ENCODE measurements at places on chromosomes 11 and 22. TPM values are rescaled to one million over a fixed set of nuclear protein-coding genes. Genes with fewer than 3 reads are reported as not detected.
A peak's percentile ranks its signal among the peaks of the same experiment; 100 is the strongest.

ANKRD49 gene
- 28.9 TPM for total RNA-seq

PTPRCAP gene
- total RNA-seq = 9.9 TPM

CERK gene
- 42.4 TPM for total RNA-seq

PRG3 gene
- 5.5 TPM for total RNA-seq

WBP2NL gene
- total RNA-seq = 6.0 TPM

OR5P2 gene
- not detected for total RNA-seq

FOLR3 gene
- not detected for total RNA-seq

SMDT1 gene
- total RNA-seq = 0.96 TPM

TMPRSS4 gene
- 3.4 TPM for total RNA-seq

APOA1 gene
- not detected for total RNA-seq

MYO7A gene
- 7.0 TPM for total RNA-seq

ADORA2A gene
- total RNA-seq = 0.48 TPM

CHRM1 gene
- 2.4 TPM for total RNA-seq

GVQW3 gene
- total RNA-seq = 7.0 TPM

FOLR2 gene
- total RNA-seq = 29.9 TPM

KRTAP5-1 gene
- not detected for total RNA-seq

MOV10L1 gene
- total RNA-seq = 4.8 TPM

CNGA4 gene
- total RNA-seq = not detected

DNA sequence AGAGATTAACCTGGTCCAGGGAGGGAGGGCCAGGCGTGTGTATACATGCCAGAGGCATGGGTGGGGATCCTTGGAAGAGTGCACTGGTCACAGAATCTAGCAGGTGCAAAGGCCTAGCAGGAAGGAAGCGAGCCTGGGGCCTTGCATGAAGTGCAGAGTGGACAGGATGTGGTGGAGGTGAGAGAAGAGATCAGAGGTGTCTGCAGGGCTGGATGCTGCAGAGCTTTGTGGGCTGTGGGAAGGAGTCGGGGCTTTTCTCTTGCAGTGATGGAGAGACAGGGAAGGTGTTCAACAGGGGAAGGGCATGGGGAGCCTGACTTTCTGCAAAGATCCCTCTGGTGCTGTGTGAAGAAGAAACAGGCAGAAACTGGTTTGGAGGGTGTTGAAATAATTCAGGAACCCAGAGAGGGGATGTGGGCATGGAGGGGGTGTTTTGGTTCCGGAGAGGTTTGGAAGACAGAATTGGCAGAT lies 2.5 kb upstream of the TPST2 start:
- DNase-seq = no peak

GRCh38 chr11:13475091-13475490 lies 12.1 kb upstream of the BTBD10 start:
- DNase-seq = no peak

GRCh38 chr11:46305295-46305694 lies 27.8 kb downstream of the CREB3L1 start:
- peak; percentile 51 for DNase-seq

DNA sequence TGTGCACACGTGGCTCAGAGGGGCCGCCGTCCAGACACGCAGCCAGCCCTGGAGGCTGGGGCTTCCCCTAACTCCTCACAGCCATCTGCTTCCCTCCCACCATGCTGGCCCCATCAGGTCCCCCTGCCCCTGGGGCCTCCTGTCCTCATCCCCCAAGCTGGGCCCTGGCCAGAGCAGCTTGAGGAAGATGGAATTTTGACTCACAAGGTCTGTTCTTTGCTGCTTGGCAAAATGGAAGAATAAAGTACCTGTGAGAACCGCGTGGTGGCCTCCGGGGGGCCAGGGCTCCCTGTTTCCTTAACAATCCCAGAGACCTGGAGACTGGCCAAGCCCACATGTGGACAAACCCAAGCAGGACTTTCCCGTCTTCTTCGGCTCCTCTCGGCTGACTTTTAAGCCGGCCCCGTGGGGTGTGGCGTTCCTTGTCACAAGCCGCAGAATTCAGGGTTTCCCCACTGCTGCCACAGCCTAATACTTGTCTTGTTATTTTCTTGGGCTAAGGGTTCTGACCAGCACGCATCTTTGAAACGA lies 872.8 kb downstream of the BRD1 start:
- peak; percentile 59 for DNase-seq

GRCh38 chr11:66045177-66045639 lies 3.8 kb downstream of the GAL3ST3 start:
- peak; percentile 64 for DNase-seq

DNA sequence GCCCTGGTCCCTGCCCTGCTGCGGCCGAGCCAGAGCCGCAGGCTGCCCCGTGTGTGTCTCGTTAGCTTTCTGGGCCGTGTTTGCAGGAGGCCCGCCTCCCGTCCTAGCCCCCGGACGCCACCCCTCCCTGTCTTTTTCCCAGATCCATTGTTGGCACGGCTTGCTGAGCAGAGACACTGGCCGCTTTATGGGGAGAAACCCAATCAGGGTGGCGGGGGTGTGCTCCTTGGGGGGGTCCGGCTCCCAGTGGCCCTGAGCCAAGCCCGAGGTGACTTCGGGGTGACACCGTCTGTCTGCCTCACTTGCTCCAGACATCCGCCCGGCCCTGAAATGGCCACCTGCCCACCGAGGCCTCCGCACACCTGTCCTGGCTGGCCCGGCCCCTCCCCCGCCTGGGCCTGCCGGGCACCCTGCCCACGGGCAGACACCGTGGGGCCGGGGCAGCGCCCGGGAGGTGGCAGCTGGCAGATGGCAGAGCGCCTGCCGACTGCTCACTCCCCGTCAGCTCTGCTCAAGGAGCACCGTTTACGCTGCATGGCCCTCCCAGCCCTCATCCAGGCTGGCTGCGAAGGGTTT lies 43.1 kb upstream of the PPARA start:
- no peak for DNase-seq

GRCh38 chr22:49934891-49935557 lies 16.6 kb downstream of the CRELD2 start:
- no peak for DNase-seq

- peak; percentile 94 for DNase-seq
These were observed 76.9 kb downstream of the BCR start for GRCh38 chr22:23256986-23257888.

- DNase-seq = no peak
These were observed 33.5 kb upstream of the TXNRD2 start for GRCh38 chr22:19974935-19975706.

- no peak for DNase-seq
These were observed 3.8 kb downstream of the ELMOD1 start for GRCh38 chr11:107594736-107595135.

GRCh38 chr22:50143096-50143495 lies 27.4 kb upstream of the PANX2 start:
- peak; percentile 69 for DNase-seq

- no peak for DNase-seq
These were observed 119.5 kb upstream of the GRIA4 start for GRCh38 chr11:105490333-105490732.

DNA sequence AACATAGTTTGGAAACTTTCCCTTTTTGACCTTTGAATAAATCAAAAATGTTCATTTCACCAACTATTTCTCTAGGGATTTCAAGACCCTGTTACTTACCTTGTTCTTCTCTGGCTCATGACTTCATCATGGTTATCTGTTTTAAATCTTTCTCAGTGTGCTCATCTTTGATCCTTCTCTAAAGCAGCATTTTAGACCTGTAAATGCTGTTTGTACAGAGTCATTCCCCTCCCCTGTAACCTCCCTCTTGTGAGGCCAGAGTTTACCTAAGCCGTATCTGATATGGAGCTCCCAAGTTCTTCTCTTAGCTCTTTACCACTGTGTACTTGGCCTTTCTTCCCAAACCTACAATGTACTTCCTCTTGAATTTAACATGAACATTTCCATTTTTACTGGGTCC lies 56.0 kb downstream of the ACER3 start:
- no peak for DNase-seq

DNA sequence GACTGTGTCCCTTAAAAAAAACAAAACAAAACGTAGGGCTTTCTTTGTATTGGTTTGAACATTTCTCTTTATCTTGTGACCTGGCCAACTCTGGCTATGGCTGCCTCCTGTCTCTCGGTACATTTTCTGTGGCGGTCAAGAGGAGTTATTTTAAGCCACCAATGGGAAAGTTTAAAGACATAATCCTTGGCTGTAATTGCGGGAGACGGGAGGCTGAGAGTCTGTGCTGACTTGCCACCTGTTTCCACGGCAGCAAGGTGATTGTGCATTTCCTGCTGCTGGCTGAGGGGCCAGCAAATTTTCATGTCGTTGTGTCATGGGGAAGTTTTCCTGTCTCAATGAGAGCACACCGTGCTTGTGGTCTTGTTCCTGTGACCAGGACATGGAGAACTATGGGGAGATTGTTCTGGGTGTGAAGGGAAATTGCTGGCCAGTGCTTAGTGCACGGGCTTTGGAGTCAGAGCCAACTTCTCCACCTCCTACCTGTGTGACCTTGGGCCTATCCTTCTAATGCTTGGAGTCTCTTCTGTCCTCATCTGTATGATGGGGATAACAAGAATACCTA lies 11.0 kb downstream of the PTPRJ start:
- DNase-seq = no peak

DNA sequence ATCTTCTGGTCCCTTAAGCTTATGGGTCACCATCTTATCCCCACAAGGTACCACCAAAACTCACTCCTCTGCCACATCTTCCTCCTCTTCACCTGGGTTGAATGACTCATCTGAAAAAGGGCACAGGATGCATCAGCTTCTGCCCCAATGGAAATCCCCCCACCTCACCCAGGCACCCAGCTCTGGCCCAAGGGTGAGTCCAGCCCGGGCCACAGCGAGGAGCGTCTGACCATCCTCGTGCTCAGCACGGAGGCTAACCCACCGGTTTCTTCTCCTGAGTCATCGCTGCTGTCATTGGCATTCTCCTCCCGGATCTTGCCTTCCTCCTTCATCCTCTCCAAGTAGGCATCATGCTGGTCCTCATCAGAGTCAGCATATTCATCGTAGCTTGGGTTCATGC lies 5.3 kb upstream of the TNKS1BP1 start:
- no peak for DNase-seq

DNA sequence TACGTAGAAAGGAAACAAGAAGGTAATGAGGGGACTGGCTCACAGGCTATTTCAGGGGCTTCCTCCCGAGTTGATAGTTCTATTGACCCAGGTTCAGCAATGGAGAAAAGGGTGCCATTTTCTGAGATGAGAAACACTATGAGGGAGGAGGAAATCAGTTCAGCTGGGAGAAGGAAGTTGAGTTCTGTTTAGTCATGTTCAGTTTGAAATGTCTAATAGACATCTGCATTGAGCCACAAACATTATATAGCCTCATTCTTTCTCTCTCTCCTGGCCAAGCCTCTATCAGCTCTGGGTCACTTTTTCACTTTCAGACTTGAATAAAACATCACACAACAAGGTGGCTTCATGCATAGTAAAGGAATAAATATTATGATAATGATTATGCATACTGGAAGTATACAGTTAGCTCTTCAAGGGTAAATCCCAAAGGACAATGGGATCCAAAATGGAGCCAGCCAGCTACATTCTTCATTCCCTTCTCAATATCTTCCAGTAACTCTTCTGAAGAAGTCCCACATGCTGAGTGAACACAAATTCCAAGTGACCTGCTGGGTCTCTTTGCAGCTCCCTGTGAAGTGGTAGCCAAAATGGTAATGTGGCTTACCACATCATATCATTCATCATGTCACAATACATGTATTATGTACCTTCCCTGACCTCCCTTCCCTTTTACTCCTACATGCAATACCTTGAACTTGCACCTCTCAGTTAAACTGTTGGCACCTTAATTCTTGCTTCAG lies 80.9 kb upstream of the CD44 start:
- DNase-seq = no peak

GRCh38 chr11:70091638-70092037 lies 13.5 kb downstream of the ANO1 start:
- DNase-seq = no peak

DNA sequence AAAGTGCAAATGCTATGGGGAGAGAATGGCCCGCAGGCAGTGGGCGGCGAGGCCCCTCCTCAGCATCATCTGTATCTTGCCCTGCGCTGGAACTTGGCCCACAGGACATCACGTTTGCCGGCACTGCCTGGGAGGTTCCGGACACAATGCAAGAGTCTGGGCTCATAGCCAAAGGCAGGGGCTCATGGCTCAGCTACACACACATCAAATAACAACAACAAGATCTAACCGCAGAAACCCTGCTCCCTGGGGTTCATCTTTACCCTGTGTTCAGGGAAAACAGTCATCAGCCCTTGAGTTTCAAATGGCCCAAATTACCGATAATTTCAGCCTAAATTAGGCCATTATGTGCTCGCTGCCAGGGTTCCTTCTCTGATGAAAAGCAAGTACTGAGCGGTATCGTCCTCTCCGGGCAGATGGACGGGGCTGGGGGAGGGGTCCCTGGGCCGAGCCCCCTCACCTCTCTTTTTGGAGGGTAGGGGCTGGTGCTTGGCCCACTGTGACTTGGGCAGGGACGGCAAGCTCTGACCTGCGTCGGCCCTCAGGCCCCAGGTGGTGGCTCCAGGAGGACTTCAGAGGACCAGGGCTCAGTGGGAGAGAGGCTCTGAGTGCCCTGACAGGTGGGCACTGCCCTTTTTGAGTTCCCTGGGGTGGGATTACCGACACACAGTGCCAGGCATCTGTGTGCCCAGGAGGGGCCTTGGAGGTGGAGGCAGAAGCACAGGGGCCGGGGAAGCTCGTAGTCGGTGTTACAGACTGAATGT lies 25.0 kb upstream of the GAL start:
- DNase-seq = peak; percentile 62

DNA sequence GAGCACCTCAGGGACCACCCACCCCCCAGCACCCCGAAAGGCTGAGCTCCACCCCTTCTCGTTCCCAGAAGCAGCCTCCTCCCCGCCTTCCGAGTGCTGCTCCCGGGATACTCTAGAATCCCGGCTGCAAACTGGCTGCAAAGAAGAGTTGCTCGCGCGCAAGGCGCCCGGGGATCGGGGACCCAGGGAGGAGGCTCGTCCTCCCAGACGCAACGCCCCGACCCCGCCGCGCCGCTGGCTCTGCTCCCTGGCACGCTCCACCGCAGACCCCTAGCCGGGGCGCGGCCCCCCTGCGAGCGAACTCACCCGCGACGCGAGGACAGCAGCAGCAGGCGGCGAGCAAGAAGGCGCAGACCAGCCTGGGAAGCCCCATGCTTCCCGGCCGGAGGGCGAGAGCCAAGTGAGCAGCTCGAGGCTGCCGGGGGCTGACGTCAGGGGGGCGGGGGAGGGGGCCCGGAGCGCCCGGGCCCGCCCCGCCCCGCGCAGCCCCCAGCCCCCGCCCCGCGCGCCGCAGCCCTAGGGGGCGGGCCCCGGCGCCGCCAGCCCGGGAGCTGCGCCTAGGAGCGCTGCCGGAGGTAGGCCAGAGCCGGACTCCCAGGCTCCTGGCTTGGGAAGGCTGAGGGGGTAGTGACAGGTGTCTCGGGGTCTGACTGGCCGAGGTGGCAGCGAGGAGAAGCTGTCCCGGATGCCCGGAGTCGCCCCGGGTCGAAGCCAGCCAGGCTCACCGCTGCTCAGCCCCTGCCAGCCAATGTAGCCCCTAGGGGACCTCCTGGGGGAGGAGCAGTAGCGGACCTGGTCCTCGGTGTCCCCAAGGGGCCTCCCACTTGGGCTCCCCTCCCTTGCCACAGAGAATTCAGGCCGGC lies at the start of gene MCAM:
Gene MCAM (minus strand): TSS at position 402 of the 863 bp plus-strand sequence. CDS start 29 bp downstream, at position 373.
- DNase-seq = peak; percentile 50

DNA sequence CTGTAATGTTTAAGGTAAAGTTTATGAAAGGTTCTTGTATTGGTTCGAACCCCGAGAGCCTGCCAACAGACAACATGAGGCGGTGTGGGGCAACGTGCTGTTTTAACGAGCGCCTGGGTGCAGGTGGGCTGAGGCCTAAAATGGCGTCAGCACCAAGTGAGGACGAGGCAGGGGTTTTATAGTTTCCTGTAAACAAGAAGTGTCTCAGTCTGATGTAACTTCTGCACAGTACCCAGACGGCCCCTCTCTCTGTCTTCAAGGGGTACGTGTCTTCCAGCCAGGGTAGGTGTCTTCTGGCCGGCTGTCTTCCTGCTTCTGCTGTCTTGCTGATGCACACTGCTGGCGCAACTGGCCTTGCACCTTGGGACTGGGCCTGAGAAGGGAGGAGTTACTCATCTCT lies 2.7 kb downstream of the PPFIBP2 start:
- no peak for DNase-seq
